ENCODE measurements at places on chromosomes 7 and 10.
A peak's percentile ranks its signal among the peaks of the same experiment; 100 is the strongest.

DNA sequence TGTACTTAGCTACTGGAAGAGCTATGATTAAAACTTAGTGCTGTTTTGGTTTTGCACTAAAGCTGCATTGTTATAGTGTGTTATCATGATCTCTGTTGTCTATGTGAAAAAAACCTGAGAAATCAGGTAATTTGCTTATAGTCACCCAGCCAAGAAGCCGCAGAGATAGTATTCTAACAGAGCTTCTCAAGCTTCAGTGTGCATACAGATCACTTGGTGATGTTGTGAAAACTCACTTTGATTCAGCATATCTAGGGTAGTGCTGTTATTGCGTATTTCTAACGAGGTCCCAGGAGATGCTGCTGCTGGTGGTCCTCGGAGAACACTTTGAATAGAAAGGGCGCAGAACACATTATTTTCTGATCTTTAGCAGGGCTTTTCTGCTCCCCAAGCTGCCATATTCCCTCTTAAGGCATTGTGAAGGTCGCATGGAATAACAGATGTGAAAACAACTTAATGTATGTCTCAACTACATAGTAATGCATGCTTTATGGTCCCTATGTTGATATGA, 68.4 kb upstream of the PDCD4 start:
- no peak for DNase-seq

GRCh38 chr7:77959080-77959479, 160.5 kb downstream of the PHTF2 start:
- no peak for DNase-seq

GRCh38 chr10:17923728-17924127, 28.0 kb upstream of the SLC39A12 start:
- peak; percentile 93 for DNase-seq

DNA sequence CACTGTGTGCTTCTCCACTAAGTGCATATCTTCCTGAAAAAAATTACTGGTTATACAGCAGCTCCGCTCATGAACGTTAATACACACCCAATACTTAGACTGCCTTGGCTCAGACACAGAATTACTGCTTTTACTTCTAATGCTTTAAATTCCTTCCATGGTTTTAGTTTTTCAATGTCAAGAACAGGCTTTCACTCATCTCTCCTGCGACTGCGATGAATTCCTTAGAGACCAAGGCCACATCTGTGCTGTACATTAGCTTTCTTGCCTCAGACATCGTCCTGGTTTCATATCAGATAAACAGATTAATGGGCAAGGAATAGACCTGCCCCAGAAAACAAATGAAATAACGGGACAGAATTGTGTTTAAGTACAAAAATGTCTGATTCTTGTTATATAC, 120.2 kb downstream of the CYP26A1 start:
- DNase-seq = no peak

DNA sequence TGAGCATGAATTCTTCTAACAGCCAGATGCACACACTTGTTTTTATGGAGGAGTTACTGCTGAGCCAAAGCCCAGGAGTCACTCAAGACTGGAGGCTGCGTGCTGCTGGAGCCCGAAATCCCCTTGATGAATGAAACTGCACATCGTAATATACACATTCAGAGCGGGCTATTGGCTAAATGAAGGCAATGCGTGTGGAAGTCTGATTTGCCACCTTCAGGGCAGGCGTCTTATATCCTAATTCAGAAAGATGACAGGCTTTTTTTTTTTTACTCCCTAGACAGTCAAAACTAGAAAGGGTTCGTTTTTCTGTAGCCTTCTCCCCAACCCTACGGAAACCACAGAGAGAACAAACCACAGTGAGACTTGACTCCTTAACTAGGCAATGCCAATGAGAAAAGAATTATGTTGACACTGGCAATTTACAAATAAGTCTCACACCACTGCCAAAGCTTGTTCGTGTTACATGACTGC, 227.2 kb upstream of the KLF14 start:
- no peak for DNase-seq

DNA sequence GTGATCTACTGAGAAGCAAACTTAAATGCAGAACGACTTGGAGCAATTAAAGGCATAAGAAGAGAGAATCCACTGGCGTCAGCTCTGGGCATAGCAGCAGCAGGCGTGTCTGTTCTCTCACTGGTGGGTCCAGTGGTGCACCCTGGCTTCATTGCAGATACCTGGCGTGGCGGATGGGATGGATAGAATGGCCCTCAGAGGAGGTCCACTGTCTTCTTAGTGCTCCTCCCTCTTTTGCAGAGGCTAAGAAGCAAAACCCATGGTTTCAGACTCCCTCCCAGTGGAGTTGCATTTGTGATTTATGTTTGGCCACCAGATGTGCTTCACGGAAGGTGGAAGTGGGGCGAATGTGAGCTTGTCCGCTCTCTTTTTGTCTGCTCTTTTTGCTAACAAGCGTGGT, 28.4 kb upstream of the PRKAG2 start:
- no peak for DNase-seq

DNA sequence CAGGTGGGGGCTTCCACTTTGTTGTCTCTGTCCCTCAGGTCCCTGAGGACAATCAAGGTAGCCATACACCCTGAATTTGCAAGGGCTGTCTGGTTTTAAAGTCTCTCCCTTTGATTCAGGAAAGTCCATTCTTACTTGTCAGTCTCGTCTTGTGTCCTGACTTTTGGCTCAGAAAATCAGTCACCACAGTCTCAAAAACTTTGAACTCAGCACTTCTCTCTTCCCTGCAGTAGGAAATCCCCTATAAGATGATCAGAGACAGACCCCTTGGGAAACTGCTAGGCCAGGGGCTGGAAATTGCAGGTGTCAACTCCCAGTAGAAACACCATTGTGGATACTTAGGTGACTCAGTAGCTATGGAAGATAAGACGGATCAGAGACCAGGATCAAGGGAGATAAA, 73.1 kb downstream of the CDC123 start:
- DNase-seq = no peak

- no peak for DNase-seq
Measured at GRCh38 chr10:11107948-11108347, 90.3 kb downstream of the CELF2 start.
